ENCODE measurements at places on chromosomes 6 and 20. TPM values are rescaled to one million over a fixed set of nuclear protein-coding genes. Genes with fewer than 3 reads are reported as not detected.

The NRM gene
- total RNA-seq = 1.7 TPM

The CST2 gene
- total RNA-seq = 6.9 TPM

The TRIM31 gene
- total RNA-seq = not detected

The ZBTB12 gene
- total RNA-seq = 4.6 TPM

The BFSP1 gene
- 2.8 TPM for total RNA-seq

The MLN gene
- not detected for total RNA-seq

The NKAIN2 gene
- not detected for total RNA-seq

The LY6G6F gene
- not detected for total RNA-seq

The SOBP gene
- total RNA-seq = 11.6 TPM

The DDR1 gene
- total RNA-seq = 46.8 TPM

The TSBP1 gene
- not detected for total RNA-seq

The FAM83C gene
- total RNA-seq = under 0.01 TPM

The YWHAB gene
- 170 TPM for total RNA-seq

The PRDM1 gene
- 0.58 TPM for total RNA-seq

The PLCB4 gene
- 7.1 TPM for total RNA-seq

All from regular cardiac myocyte (primary cell).